ENCODE measurements at places on chromosomes 6 and 20. TPM values are rescaled to one million over a fixed set of nuclear protein-coding genes. Genes with fewer than 3 reads are reported as not detected.

DACT2 gene
- total RNA-seq = not detected

SIRPB2 gene
- total RNA-seq = 1.3 TPM

CAGE1 gene
- 0.47 TPM for total RNA-seq

SDHAF4 gene
- 13.1 TPM for total RNA-seq

GRCh38 chr6:29926413-29927274 lies 15.7 kb upstream of the HLA-A start:
- no peak for DNase-seq

DNA sequence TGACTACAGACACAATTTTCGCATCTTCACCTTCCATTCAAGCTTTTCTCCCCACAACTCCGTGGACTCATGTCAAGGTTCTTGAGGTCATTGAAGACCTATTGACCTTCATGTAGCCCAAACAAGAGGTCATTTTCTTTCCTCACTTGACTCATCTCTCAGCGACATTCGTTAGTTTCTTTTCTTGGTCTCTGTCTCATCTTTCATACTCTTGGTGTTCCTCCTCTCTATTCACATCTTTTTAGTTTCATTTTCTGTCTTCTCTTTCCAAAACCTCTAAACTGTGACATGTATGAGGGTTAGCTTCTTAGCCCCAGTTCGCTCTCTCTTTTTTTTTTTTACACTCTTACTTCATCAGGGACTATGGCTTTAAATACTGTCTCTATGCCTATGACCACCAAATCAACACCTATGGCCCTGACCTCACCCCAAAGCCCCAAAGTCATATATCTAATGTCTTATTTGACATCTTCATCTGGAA lies 128.6 kb upstream of the BACH2 start:
- no peak for DNase-seq

GRCh38 chr6:136641873-136642465 lies 91.7 kb upstream of the MAP7 start:
- no peak for DNase-seq

GRCh38 chr20:20405623-20406022 lies 37.7 kb downstream of the INSM1 start:
- DNase-seq = no peak

- DNase-seq = no peak
These were observed 119.3 kb upstream of the F13A1 start for GRCh38 chr6:6439778-6440177.

DNA sequence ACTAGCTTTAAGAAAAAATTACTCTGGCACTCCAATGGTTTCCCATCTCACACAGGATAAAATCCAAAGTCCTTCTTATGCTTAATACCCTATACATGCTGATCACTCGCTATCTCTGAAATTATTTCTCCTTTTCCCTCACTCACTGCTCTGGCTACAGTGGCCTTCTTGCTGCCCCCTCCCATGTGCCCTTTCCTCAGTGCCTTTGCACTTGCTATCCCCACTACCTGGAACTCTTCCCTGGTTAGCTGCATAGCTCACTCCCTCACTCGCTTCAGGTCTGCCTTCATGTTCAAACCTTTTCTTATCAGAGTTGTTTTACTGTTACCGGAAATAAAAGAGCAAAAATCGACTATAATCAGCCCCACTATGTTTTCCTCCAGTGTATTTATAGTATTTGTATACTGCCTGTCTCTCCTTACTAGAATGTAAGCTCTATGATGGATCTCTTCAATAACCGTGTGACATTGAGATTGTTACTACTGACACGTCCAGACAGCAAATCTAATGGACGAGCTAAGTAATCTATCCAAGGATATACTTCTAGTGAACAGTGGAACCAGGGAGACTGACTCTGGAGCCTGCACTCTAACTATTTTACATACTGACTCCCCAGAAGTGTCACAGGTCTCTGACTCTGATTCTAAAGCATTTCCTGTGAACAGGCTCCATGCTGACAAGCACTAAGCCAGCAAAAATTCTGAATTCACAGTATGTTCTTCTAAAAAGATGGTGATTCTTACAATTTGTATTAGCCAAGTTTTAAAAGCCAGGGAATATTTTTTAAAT lies 25.1 kb downstream of the FKBP5 start:
- DNase-seq = peak; percentile 29

DNA sequence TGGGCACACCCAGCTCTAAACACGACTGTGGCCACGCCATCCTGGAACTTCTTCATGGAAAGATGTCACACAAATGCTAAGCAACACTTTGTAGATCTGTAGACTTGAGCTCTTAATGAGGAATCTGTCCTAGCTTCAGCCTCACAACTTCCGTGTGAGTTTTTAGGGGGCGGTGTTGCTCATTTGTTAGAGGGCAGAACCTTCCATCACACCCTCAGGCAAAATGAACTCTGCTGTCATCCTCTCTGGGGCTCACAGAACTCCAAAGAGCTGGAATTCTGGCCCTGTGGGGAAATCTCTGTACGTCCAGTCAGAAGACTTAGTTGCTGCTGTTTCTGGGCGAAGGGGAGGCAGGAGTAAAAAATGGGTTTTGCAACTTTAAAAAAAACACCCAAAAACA lies 49.8 kb downstream of the NRN1 start:
- no peak for DNase-seq

DNA sequence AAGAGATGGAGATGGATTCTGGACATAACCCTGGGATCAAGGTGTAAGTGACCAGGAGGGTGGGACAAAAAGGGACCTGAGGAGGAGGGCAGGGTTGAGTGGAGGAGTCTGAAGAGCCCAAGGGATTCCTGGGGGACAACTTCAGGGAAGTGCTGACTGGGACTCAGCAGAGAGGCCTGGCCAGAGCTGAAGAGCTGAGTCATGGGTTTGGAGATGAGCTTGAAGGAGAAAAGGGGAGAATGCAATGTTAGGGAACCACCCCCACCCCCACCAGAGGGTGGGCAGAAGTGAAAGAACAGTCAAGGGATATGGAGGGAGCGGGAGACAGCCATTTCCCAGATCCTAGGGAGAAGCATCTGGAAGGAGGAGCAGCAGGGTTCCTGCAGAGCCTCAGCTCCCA lies 55.2 kb downstream of the INSM1 start:
- DNase-seq = no peak

Data from MCF 10A (cell line).